ENCODE measurements at places on chromosomes 3 and 15. TPM values are rescaled to one million over a fixed set of nuclear protein-coding genes. Genes with fewer than 3 reads are reported as not detected.

The MME gene
- total RNA-seq, result not detected

The GLDN gene
- not detected for total RNA-seq

- no peak for ATAC-seq
Observed at GRCh38 chr3:87792198-87792533, 266.6 kb downstream of the CGGBP1 start.

- no peak for ATAC-seq
Observed at GRCh38 chr15:86061581-86061980, 18.1 kb upstream of the AGBL1 start.

The UBAP1L gene
- total RNA-seq, result 5.2 TPM

DNA sequence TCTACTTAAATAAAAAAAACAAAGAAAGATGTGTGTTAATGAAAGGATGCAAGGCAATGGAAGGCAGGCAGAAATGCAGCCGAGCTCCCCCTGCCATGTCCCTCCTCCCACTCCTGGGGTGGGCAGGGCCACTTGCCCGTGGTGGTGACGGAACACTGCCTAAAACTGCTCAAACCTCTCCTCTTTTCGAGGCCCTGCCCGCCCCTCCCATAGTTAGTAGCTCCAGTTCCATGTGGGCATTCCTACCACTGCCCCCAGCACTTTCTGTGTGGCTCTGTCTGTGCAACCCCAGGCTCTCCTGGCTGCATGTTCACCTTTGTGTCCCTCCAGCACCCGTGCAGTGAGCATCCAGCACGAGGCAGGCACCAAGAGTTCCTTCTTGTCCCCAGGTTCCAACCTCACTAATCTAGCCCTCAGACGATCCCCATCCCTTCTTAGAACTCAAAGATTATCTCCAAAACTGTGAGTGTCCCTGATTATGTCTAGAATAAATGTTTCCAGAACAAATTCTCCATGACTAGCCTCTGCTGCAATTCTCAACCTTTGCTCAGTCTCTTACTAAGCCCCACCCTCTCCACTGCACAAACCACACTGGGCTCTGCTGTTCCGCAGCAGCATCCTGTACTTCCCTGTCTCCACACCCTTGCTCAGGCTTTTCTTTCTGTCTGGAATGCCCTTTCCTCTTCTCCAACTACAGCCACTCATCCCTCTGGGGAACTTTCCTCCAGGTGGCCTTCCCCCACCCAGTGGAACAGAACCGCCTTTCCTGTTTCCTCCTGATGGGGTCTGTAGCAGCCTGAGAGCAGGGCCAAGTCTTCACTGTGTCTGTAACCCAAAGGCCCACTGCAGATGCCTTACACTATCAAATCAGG is 32.6 kb upstream of the SPTBN5 start:
- ATAC-seq, result peak; percentile 43

The GOLGA6L7 gene
- not detected for total RNA-seq

GRCh38 chr3:194265505-194265892 is 85.6 kb downstream of the CPN2 start:
- no peak for ATAC-seq

- ATAC-seq, result peak; percentile 97
Observed at GRCh38 chr3:58052373-58053273, 44.4 kb downstream of the FLNB start.

GRCh38 chr3:68210635-68211034 is 556.2 kb upstream of the SUCLG2 start:
- no peak for ATAC-seq

DNA sequence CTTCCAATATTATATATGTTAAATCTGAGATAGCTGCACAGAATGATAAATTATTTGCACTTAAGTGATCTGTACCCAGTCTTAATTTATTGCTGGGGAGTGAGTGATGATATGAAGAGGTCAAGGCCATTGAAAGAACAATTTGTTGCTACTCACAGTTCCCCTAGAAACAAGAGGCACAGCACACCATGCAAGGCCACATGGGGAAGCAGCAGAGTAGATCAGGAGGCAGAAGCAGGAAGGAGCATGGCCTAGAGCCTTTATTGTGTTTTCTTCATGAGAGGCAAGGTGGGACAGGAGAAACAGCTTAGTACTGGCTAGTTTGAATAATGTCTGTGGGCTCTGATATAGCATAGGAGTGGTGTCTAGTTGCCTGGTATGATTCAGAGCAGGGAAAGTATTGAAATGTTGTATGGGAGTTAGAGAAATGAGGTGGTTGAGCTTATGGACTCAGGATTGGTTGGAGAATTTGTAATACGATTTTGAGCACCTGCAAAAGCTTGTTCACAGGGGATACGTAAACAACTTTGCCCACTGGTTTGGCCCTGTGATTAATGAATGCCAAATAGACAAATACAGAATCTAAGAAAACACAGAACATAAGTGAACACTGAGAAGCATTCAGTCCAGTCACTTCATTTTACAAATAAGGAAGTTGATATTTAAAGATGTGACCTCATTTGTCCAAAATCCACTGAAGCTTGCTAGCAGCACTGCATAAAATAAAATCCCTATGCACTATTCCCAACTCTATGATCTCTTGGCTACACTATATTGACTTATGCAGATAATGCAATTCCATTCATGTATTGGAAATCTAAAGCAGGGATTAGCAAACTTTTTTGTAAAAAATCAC is 71.7 kb downstream of the TMCO5A start:
- ATAC-seq, result no peak

- no peak for ATAC-seq
Observed at GRCh38 chr3:127908202-127908601, 6.8 kb upstream of the KBTBD12 start.

The C3orf20 gene
- 0.16 TPM for total RNA-seq

DNA sequence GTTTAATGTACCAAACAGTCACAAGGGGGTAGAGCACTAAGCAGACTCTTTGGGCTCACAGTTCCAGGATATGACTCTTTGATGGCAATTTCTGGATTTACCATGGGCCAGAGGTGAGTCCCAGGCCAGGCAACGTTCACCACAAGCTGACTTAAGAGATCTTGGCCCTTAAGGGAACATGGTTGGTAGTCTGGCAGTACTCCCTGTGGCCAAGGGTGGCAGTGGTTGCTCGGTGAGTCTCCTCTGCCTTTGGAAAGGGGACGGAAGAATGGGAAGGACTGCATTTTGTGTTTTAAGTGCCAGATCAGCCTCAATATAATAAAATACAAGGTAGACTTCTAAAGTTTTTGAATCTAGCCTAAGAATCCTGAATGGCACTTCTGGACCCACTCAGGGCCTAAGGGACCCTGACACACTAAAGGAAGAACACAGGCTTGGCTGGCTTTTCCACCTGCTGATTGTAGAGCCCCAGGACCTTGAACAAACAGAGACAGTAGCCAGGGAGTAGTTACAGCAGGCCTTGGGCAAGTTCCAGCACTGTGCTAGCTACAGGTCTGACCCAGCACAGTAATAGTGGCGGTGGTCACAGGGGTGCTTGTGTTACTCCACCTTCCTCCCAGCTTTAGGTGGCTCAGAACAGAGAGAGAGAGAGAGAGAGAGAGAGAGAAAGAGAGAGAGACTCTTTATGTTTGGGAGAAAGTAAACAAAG is 730.7 kb upstream of the ALCAM start:
- ATAC-seq, result no peak

The NR2E3 gene
- total RNA-seq, result not detected

DNA sequence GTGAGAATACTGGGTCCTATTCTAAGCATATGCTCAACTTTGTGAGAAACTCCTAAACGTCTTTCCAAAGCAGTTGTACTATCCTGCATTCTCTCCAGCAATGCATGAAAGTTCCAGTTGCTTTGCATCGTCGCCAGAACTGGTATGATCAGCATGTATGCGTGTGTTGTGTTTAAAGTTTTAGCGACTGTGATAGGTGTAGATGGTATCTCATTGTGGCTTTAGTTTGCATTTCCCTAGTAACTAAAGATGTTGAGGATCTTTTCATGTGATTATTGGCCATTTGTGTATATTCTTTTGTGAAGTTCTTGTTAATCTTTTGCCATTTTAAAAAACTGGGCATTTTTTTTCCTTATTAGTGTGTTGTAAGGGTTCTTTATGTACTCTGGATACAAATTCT is 115.1 kb downstream of the SPATA16 start:
- no peak for ATAC-seq

The ACOX2 gene
- not detected for total RNA-seq

The CTXN2 gene
- not detected for total RNA-seq

DNA sequence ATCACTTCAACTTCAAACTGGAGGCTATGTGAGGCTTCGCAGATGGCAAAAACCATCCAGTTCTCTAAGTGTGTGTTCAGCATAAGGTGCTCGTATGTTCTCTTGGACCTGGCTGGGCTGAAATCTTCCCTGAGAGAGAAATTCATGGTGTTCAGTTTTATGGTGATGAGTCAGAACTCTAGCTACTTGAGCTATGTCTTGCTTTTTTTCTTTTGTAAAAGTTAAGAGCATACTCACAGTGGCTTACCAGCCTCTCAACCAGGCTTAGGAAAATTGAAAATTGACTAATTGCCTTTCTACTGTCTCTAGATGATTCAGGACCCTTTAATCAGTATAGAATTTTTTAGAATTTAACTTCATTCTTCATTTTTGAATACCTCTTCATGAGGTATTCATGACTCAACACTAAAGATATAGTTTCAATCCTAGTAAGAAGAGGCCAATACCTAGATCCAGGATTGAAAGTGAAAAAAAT is 617.5 kb downstream of the TBL1XR1 start:
- peak; percentile 7 for ATAC-seq

DNA sequence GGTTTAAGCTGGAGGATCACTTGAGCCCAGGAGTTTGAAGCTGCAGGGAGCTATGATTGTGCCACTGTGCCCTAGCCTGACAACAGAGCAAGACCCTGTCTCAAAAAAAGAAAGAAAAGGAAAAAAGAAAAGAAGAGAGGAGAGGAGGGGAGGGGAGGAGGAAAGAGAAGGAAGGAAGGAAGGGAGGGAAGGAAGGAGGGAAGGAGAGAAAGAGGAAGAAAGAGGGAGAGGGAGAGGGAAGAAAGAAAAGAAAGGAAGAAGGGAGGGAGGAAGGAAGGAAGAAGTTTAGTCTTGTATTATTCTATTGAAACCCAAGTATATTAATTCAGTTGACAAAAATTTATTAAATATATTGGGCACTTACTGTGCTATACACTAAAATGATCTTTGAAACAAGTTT is 11.5 kb downstream of the GOLM2 start:
- no peak for ATAC-seq

The TMEM45A gene
- 2.4 TPM for total RNA-seq

GRCh38 chr15:40282147-40282868 is 556 bp downstream of the ANKRD63 start:
- peak; percentile 61 for ATAC-seq

GRCh38 chr3:113927556-113927955 is 20.3 kb upstream of the ZDHHC23 start:
- ATAC-seq, result no peak

GRCh38 chr3:126782536-126782935 is 78.5 kb downstream of the CHCHD6 start:
- ATAC-seq, result no peak

The ACAP2 gene
- 74.0 TPM for total RNA-seq

- no peak for ATAC-seq
Observed at GRCh38 chr3:191221638-191222037, 22.6 kb downstream of the OSTN start.

The TYRO3 gene
- 1.7 TPM for total RNA-seq
